GM23248 (cell line): ENCODE measurements at places on chromosomes 12 and 14. TPM values are rescaled to one million over a fixed set of nuclear protein-coding genes. Genes with fewer than 3 reads are reported as not detected.

DNA sequence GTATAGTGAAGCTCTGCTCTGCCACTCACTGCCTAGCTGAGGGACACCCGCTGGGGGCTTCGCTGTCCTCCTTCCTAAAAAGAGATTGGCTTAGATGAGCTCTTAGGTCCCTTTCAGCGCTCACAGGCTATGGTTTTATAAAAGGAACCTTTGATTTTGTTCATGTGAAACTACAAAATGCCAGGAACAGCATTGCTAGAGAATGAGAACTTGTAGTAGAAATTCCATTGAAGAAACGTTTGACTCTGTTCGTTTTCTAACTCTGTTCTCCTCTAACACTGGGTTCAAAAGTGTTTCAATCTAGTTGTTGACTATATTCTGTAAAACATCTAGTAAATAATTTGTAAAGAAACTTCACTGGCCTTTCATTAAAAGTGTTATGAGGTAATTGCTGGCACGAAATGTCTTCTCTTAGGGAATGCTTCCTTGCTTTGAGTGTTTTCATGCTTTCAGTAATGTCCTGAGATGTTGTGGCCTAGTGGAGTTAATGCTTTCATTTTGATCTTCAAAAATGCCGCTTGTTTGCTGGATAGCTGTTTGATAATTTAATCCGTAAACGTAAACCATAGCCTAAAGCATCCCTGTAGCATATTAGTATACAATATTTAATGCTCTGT lies 1.6 kb downstream of the MARK3 start:
- peak overlapping the region; percentile 89 for H3K27ac ChIP-seq
- DNase-seq: peak; percentile 69
- H3K36me3 ChIP-seq: no peaks in the 10 kb centered on the region
- no peaks in the 10 kb centered on the region for H3K27me3 ChIP-seq

- no peak overlapping the region for H3K4me3 ChIP-seq
- H3K27me3 ChIP-seq: no peaks in the 10 kb centered on the region
- H3K36me3 ChIP-seq: no peaks in the 10 kb centered on the region
- no peak for DNase-seq
- no peak overlapping the region for H3K27ac ChIP-seq
Measured at GRCh38 chr14:26636561-26636960, 38.7 kb upstream of the NOVA1 start.

DNA sequence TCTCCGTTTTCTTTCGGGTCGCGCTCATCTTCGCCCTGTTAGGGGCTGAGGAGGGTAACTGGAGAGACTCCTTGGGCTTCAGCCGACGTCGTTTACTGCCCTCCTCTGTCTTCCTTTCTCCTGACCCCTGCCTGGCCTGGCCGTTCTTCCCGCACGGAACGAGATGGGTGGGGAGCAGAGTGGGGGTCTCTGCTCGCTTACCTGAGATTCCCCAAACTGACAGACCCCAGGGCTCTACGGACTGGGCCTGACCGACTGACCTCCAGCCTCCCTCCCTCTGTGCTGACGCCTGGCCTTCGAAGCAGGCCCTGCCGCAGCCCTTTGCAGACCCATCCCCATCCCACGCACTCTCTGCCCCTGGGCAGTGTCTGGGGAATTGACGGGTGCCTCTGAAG lies 439 bp downstream of the GOLGA5 start:
- H3K27me3 ChIP-seq: no peaks in the 10 kb centered on the region
- peak overlapping the region; percentile 89 for H3K27ac ChIP-seq
- H3K4me3 ChIP-seq: peak overlapping the region; percentile 89
- peaks cover 23% of the 10 kb centered on the region for H3K4me1 ChIP-seq
- H3K36me3 ChIP-seq: peaks cover 7% of the 10 kb centered on the region; the same call in 1 of the 2 replicates

- DNase-seq: no peak
- H3K27me3 ChIP-seq: no peaks in the 10 kb centered on the region
- H3K27ac ChIP-seq: no peak overlapping the region
Measured at GRCh38 chr14:87386524-87386923, 606.5 kb downstream of the GALC start.

NGB gene
- total RNA-seq: not detected in 2 replicates

KCNC2 gene
- total RNA-seq: not detected in 2 replicates

DNA sequence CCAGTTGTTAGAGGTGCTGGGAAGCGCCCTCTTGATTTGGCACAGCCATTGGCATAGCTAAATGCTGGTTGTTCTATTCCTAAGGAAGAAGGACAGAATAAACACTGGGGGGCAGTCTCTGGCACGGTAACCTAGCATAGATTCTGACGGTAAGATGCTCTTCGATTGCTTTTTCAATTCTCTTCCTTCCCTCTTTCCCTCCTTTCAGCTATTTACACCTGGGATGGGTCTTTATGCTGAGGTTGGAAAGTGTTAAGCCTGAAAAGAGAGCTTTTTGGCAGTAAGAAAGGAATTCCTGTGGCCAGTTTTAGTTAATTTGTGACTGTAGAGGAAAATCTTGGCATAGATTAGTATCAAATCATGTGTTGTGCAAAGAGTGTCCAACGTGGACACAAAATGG lies 162.8 kb downstream of the SNAPC1 start:
- peaks cover 32% of the 10 kb centered on the region for H3K4me1 ChIP-seq
- H3K27me3 ChIP-seq: peaks cover 11% of the 10 kb centered on the region; the same call in 1 of the 2 replicates
- peak; percentile 38 for DNase-seq
- no peak overlapping the region for H3K27ac ChIP-seq
- H3K4me3 ChIP-seq: no peak overlapping the region

LRTM2 gene
- not detected in 2 replicates for total RNA-seq

GRCh38 chr12:70006619-70006973 lies 181.6 kb downstream of the MYRFL start:
- H3K27ac ChIP-seq: no peak overlapping the region
- DNase-seq: no peak
- H3K36me3 ChIP-seq: no peaks in the 10 kb centered on the region
- no peaks in the 10 kb centered on the region; the same call in 1 of the 2 replicates for H3K27me3 ChIP-seq

OR6C65 gene
- not detected in 2 replicates for total RNA-seq

DNA sequence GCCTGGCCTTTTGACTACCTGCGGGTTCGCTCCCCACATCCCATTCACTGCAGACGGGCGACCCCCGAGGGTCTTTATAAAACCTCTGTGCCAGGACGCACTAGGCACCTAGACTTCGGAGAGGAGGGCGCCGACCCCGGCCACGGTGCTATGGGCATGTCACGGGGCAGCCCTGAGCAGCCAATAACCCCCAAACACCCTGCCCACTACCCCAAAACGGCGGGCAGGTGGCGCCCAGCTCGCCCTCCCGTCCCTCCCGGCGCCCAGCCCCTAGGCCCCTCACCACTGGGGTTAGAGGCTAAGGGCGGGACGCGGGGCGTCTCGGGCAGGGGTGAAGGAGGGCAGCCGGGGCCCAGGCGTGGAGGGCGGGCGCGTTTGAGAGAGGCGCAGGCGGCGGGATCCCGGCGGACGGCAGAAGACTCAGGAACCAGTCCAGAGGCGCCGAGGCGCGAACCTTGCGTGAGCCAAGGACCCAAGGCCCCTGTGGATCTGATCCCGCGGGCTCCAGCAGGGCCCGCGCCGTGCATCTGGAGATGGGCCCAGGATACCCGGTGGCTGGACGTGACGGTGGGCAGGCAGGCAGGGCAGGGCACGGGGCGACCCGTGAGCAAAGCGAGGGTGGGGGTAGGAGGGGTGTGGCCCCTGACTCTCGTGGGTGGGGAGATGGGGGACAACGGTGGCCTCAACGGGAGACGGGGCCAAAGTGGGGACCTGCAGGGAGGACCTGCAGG lies 11.1 kb downstream of the KRT85 start:
- no peaks in the 10 kb centered on the region for H3K36me3 ChIP-seq
- no peak for DNase-seq
- no peaks in the 10 kb centered on the region for H3K4me1 ChIP-seq
- peaks cover 49% of the 10 kb centered on the region for H3K27me3 ChIP-seq
- H3K27ac ChIP-seq: no peak overlapping the region

DNA sequence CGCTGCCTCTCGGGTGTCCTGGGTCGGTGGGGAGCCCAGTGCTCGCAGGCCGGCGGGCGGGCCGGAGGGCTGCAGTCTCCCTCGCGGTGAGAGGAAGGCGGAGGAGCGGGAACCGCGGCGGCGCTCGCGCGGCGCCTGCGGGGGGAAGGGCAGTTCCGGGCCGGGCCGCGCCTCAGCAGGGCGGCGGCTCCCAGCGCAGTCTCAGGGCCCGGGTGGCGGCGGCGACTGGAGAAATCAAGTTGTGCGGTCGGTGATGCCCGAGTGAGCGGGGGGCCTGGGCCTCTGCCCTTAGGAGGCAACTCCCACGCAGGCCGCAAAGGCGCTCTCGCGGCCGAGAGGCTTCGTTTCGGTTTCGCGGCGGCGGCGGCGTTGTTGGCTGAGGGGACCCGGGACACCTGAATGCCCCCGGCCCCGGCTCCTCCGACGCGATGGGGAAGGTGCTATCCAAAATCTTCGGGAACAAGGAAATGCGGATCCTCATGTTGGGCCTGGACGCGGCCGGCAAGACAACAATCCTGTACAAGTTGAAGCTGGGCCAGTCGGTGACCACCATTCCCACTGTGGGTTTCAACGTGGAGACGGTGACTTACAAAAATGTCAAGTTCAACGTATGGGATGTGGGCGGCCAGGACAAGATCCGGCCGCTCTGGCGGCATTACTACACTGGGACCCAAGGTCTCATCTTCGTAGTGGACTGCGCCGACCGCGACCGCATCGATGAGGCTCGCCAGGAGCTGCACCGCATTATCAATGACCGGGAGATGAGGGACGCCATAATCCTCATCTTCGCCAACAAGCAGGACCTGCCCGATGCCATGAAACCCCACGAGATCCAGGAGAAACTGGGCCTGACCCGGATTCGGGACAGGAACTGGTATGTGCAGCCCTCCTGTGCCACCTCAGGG lies 679 bp downstream of the ARF6 start:
- peaks cover 29% of the 10 kb centered on the region for H3K4me1 ChIP-seq
- peak overlapping the region; percentile 97 for H3K4me3 ChIP-seq
- H3K27ac ChIP-seq: peak overlapping the region; percentile 99

GRCh38 chr14:104786091-104786586 lies 9.4 kb downstream of the AKT1 start:
- no peak overlapping the region for H3K4me3 ChIP-seq
- no peaks in the 10 kb centered on the region for H3K36me3 ChIP-seq
- no peaks in the 10 kb centered on the region for H3K4me1 ChIP-seq
- H3K27me3 ChIP-seq: no peaks in the 10 kb centered on the region
- no peak overlapping the region for H3K27ac ChIP-seq
